Mesothelial cell of epicardium (in vitro differentiated cells): ENCODE measurements at places on chromosomes 2 and 18. TPM values are rescaled to one million over a fixed set of nuclear protein-coding genes. Genes with fewer than 3 reads are reported as not detected.

The CPSF3 gene
- total RNA-seq = 44.9 to 47.3 TPM (median 45.1 TPM) in 3 replicates

The MYO7B gene
- total RNA-seq = 0.04 to 0.55 TPM (median 0.25 TPM) in 3 replicates

The EML6 gene
- 0.93 to 2.3 TPM (median 2.1 TPM) in 3 replicates for total RNA-seq

The ASTL gene
- total RNA-seq = 0.60 to 1.2 TPM (median 1.1 TPM) in 3 replicates

The RAPGEF4 gene
- 18.0 to 24.7 TPM (median 24.5 TPM) in 3 replicates for total RNA-seq

The RGPD3 gene
- total RNA-seq = 0.09 to 0.18 TPM (median 0.18 TPM) in 3 replicates

The LRRC30 gene
- total RNA-seq = not detected in 3 replicates

The KRTCAP3 gene
- 24.5 to 26.1 TPM (median 25.5 TPM) in 3 replicates for total RNA-seq

The UBE2F gene
- 31.9 to 36.4 TPM (median 33.4 TPM) in 3 replicates for total RNA-seq

DNA sequence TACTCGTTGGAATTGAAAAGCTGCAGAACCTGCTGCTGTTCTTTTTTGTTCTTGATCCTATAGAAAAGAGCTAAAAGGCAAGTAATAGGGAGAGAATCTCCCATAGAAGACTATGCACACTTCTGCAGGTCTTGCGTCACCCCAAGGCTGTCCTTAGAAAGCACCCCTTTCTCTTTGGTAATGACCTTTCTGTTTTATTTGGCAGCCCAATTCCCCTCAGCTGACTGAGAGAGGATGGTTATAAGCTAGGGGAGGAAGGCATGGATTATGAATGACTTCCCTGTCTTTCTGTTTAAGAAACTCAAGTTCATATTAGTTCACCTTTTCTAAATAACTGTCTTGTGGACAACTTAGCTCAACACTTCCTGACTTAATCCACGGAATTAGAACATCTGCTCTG lies 122.9 kb downstream of the TXNL1 start:
- no peak for DNase-seq

DNA sequence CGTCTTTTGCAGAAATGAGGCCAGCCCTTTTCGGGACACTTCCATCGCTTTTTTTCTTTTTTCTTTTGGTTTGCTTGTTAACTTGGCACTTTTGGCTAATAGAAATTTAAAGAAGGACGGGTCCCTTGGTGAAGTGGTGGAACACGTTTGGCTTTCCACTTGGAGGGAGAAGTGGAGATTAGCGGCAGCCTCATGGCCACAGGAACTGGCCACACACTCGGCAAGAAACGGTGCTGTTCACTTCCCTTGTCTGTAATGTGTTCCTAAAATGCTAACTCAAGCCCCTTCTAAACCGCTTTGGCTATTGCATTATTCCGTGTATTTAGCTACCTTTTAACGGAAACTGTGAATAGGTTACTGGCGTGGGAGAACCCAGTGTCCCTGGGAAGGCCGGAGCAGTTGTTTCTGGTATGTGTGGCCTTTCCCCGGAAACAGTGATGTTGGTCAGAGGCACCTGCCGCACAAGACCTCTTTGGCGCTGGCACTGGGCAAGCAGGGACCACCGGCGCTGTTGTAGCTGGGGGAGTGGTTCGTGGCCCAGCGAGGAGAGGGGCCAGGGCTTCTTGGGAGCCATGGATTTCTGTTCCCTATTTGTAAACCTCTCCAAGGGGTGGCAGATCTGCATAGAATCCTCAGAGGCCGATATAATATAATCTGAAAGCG lies 981 bp downstream of the RAMP1 start:
- no peak for DNase-seq

DNA sequence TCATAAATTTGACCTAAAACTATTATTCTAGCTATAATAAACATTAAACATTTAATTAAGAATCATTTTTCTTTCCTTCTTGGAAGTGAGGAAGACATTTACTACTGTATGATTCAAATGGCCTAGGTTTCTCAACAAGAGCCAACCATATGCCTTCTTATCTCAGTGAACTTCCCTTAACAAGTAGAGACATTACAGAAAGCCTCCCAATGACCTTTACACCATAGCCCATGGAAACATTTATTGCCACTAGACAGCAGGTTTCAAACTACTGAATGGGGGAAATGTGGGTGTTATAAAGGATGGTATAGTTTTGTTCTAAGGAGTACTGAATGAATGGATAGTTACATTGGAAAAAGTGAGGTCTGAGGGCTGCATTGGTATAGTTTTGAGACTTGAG lies 349.4 kb upstream of the SPRED2 start:
- no peak for DNase-seq

- DNase-seq = no peak
Measured at GRCh38 chr2:203399031-203399430, 70.8 kb downstream of the ABI2 start.

DNA sequence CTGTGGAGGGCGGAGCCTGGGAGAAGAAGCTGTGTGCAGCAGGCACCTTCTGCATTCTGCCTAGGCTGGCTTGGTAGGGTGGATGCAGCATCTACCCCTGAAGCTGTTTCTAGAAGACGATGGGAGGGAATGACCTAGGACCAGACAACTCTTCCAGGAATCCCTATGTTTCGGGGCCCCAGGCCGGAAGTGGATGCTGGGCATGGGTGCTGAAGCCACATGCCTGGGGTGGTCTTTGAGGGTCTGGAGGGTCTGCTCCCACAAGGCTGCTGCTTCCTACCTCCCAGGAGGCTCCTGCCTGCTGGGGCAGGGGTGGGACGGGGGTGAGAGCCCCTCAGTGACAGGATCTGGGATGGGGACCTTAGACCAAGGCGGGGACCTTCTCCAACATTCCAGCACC lies 61.0 kb downstream of the CIB4 start:
- no peak for DNase-seq

GRCh38 chr18:24000613-24001490 lies 13.7 kb upstream of the TTC39C start:
- no peak for DNase-seq

- no peak for DNase-seq
Measured at GRCh38 chr2:201639205-201639604, 4.1 kb downstream of the TMEM237 start.

- DNase-seq = no peak
Measured at GRCh38 chr18:38198956-38199355, 633.4 kb upstream of the CELF4 start.

DNA sequence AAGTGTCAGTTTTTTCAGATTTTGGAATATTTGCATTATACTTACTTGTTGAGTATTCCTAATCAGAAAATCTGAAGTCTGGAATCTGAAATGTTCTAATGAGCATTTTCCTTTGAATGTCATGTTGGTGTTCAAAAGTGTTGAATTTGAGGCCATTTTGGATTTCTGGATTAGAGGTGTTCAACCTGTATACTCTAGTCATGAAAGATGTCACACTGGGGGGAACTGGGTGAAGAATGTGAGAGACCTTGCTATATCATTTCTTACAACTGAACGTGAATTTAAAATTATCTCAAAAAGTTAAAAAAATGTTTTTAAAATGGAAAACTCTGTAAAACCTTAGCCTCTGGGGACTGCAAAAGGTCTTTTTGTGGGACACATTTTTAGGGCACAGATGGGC lies 384.5 kb downstream of the NBAS start:
- no peak for DNase-seq

GRCh38 chr2:164371916-164372315 lies 249.4 kb downstream of the GRB14 start:
- DNase-seq = no peak

GRCh38 chr2:24083567-24084385 lies 858 bp downstream of the TP53I3 start:
- DNase-seq = peak; percentile 34

DNA sequence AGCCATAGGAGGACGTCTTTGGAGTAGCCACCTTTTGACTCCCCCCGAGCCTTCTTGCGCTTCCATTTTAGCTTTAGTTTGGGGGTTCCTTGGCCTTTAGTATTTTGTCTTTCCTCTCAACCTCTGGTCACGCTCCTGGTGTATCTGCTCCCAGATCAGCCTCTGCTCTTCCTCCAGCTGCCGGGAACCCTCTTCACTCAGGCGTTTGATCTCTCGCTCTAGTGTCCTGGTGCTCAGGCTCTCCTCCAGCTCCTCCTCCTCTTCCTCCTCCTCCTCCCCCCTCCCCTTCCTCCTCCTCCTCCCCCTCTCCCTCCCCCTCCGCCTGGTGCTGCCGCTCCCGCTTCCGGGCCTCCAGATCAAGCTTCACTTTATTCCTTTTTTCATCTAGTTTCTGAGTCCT lies 1082.3 kb upstream of the TMEFF2 start:
- DNase-seq = no peak

DNA sequence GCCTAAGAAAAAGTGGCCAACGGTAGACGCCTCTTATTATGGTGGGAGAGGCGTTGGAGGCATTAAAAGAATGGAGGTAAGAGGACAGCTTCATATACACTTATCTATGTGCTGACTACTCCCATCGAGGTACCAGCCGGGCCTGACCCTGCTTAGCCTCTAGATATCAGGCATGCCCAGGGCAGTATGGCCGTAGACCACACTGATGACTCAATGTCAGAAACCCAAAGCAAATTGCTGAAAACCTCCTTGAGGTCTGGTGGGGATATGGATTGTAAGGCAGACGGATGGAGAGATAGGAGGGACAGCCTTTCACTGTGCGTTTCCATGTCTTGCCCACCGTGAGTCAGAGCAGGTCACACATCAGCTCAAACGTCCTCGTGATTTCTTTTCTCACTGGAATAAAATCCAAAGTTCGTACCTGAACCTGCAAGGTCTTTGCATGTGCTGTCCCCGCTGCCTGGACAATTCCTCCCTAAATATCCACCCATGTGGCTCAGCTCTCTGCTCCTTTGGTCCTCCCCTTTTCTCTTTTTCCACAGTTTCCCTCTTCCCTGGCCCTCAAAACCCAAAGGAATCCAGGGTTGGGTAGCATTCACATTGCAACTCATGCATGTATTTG lies 168.9 kb downstream of the ANTXR1 start:
- no peak for DNase-seq

DNA sequence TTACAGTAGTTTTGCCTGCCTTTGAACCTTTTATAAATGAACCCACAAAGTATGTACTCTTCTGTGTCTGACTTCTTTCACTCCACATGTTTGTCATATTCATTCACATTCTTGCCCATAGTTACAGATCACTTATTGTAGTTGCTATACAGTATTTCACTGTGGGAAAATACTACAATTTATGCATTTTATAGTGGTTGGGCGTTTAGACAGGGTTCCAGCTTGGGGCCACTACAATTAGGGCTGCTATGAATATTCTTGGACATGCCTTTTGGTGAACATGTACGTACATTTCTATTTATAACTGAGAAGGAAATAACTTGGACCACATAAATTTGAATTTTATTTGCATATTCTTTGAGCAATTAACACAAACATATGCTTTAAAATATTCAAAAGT lies 15.4 kb upstream of the PMAIP1 start:
- DNase-seq = no peak

GRCh38 chr2:191728750-191729624 lies 51.1 kb downstream of the NABP1 start:
- DNase-seq = no peak

- DNase-seq = no peak
Measured at GRCh38 chr2:9017411-9017810, 13.9 kb upstream of the MBOAT2 start.

GRCh38 chr2:58834404-58834803 lies 593.3 kb upstream of the FANCL start:
- DNase-seq = peak; percentile 70

DNA sequence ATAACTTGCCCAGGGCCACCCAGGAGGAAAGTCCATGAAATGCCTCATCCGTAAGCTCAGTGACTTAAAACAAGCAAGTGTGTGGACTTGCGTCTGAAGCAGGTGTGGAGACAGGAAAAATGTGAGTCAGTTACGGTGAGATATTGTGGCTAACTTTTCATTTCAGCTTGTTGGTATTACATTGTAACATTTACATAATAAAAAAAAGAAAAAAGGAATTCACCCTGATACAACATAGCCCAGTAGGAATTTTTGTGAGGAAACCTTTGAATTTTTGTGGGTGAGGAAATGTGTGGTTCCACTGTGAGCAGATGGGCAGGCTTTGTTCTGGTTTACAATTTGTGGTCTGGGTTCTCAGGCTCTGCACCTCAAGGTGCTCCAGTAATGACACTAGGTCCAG lies 33.7 kb upstream of the LYPD6B start:
- no peak for DNase-seq

DNA sequence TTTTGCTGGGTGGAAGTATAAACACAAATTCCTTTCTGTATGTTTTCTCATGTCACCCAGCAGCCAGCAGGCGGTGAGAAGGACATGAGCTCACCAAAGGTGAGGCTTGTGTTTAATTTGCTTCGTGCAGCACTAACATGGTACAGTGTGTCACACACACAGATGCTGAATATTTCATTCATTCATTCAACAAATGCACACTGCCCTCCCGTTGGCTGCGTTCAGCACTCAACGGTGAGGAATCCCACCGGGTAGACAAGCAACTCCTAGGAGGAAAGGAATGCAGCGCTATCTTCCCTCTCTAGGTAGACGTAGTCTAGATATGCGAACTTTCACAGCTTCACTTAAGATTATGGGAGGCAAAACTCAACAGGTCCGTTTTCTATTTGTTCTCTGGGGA lies 85.1 kb downstream of the LONRF2 start:
- DNase-seq = no peak

DNA sequence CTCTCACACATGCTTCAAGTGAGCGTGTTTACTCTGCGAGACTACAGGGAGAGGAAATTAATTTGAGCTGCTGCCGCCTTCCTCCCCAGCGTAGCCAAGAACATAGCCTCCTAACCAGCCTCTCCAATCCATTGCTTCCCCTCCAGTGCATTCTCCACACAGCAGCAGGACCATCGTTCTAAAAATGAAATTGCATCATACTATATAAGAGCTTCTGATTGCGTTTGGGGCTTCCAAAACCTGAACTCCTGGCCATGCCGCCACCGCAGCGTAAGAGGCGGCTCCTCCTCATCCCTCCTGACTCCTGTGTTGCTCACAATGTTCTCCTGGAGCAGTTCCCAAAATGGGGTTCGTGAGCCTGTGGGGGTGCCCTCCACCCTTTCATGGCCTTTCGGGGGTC lies 142.1 kb downstream of the MYT1L start:
- no peak for DNase-seq

DNA sequence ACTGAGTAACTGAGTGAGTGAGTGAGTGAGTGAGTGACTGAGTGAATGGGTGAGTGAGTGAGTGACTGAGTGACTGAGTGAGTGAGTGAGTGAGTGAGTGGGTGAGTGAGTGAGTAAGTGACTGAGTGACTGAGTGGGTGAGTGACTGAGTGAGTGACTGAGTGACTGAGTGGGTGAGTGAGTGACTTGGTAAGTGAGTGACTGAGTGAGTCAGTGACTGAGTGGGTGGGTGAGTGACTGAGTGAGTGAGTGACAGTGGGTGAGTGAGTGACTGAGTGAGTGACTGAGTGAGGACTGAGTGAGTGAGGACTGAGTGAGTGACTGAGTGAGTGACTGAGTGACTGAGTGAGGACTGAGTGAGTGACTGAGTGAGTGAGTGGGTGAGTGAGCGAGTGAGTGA lies 13.9 kb downstream of the MAL start:
- DNase-seq = no peak

- no peak for DNase-seq
Measured at GRCh38 chr18:52992041-52992440, 652.0 kb downstream of the DCC start.

GRCh38 chr2:112811841-112812306 lies 24.7 kb downstream of the IL1B start:
- DNase-seq = no peak
